ENCODE measurements at places on chromosomes 16 and 17.

GRCh38 chr16:20814784-20815183 is 8.5 kb downstream of the REXO5 start:
- DNase-seq = no peak

- DNase-seq = no peak
Observed at GRCh38 chr16:78788696-78789095, 689.2 kb downstream of the WWOX start.

DNA sequence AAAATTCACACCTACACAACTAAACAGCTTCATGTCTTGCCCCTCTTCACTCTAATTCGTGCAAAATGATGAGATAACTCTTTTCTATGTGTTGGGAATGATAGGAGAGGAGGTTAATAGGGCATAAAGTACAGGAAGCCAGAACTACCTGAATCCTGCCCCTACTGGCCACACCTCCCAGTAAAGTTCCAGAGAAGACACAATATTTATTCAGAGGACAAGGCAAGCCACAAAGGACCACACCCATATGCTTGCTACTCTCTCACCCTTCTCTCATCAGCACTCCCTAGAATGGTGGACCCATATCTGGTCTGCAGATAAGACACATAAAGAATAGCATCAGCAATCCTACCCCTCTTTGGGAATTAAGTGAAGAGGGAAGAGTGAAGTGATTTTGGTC is 74.6 kb downstream of the ZNF18 start:
- DNase-seq = no peak

- no peak for DNase-seq
Observed at GRCh38 chr16:68335175-68335574, 24.4 kb downstream of the PRMT7 start.

DNA sequence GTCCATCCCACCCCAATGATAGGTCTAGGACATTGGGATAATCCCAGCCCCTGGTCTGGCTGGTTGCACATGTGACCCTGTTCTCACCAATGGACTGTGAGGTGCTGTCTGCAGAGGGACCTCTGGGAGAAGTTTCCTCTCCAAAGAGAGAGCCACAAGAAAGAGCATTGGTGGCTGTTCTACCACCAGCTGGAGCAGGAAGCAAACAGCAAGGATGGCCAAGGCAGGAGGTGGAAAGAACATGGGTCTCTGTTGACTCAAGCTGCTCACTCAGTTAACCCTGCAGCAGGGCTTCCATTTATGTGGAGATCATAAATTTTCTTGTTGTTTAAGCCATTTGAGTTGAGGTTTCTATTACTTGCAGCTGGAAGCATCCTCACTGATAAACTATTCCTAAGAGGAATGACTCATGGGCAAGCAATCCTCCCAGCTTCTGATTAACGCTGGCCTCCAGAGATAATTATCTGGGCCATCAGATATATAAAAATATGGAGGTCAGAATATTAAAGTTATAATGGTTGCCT is 52.6 kb downstream of the CYB5B start:
- peak; percentile 96 for DNase-seq

- no peak for DNase-seq
Observed at GRCh38 chr16:77402672-77403071, 32.2 kb downstream of the ADAMTS18 start.

DNA sequence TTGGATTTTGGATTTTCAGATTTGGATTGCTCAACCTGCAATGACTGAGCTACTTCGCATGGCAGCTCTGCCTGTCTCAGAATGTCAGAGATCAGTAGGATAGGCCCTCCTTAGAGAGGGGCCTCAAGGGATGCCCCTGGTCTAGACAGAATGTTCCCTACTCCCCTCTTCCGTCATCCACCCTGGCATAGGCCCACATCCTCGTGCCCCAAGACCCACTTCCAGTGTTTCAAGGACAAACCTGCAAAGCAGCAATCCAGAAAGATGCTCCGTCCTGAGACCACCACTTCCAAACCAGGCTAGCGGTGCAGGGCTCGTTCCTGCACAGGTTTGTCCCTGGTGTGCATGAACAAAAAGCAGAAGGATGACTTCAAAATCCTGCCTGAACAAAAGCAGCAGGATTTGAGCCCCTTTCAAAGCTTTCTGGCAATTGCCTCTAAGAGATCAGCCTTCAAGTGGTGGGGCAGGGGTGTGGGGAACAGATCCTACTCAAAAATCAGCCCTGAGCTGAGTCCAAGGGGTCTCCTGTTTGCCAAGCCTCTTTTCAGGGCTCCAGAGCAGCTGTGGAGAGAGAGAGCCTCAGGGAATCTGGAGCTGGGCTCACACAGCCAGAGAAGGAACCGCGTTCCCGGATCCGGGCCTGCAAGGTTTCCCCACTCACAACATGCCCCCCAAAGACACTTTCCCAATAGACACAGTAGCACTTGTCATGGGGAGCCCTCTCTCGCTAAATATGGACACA is 121.1 kb downstream of the SOCS1 start:
- no peak for DNase-seq

- no peak for DNase-seq
Observed at GRCh38 chr16:48560692-48561091, 49.3 kb downstream of the N4BP1 start.
